ENCODE measurements at places on chromosomes 3 and 15.

DNA sequence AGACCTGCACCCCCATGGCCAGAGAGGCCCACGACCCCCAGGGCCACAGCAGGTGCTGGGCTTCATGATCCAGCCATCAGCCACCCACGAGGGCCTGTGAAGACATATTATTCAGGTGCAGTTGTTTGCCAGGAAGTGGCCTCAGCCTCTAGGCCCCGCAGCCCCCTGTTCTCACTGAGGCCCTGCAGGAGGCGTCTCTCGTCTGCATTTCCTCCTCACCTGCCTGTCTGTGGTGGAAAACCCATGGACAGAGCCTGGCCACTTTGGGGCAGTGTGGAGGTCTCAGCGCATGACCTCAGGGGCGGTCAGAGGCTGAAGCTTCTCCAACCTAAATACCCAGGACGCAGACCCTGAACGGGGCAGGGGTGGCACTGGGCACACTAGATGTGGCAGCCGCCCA lies 18.6 kb downstream of the UROC1 start:
- DNase-seq = no peak

- DNase-seq = no peak
Observed at GRCh38 chr3:158314426-158315357, 204.8 kb downstream of the RSRC1 start.

GRCh38 chr3:85781806-85782205 lies 823.0 kb downstream of the CADM2 start:
- peak; percentile 82 for DNase-seq

GRCh38 chr15:41798607-41799487 lies 24.6 kb downstream of the MAPKBP1 start:
- no peak for DNase-seq

DNA sequence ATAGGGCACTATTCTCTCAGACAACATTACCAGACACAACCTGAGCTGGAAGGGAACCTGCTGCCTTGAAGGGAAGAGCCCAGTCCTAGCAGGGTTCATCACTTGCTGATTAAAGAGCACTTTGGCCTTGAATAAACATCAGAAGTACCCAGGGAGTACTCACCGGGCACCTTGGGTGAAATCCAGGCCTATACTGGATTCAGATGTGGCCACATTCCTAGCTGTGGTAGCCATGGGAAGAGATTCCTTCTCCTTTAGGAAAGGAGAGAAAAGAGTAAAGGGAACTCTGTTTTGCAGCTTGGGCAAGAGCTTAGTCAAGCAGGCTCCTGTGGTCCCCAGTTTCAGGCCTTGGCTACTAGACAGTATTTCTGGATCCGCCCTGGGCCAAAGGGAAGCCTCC lies 195.0 kb downstream of the SPATA16 start:
- no peak for DNase-seq

DNA sequence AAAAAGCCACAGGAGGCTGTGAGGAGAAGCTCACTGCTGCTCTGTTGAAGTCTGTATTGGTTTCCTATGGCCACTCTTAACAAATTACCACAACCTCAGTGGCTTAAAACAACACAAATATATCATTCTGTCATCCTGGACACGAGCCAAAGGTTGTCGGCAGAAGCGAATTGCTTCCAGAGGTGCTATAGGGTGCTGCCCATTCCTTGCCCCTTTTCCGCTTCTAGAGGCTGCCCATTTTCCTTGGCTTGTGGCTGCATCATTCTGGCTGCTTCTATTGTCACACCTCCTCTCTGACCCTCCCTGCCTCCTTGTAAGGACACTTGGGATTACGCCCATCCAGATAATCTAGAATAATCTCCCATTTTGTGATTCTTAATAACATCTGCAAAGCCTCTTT lies 6.4 kb upstream of the SACM1L start:
- DNase-seq = no peak

DNA sequence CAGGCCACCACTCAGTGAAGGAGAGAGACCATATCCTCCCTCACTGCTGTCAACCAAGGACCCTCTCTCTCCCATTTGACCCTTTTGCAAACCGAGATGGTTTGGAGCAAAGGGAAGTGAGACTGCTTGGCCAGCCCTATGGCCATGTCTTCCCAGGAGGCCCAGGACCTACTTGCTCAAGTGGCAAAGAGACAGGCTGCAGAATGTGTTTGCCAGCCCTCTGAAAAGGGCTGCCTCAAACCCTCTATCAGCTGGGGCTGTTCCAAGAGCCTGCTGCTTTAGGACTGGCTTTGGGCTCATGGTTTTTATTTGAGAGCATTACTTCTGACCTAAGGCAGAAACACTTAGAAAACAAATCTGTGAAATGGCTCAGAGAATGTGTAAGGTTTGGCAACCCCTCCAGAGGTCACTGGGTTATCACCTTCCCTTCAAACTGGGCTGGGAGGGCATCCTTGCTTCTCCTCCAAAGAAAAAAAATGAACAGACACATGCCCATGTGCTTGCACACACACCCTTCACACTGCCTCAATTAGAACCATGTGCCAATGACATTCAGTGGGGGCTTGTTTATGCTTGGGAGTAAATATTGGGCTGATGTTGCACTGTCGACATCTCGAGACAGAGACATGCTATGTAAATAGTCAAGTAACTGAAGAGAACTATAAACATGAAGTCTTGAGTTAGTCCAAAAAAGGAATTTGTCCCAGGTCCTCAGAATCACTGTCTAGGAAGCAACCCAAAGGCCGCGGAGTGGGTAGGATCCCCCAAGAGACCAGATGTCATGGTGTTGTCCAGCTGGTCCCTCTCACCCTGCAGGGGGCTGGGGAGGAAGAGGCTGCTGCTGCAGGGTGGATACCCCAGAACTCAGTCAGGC lies 49.8 kb upstream of the CTDSPL start:
- no peak for DNase-seq

DNA sequence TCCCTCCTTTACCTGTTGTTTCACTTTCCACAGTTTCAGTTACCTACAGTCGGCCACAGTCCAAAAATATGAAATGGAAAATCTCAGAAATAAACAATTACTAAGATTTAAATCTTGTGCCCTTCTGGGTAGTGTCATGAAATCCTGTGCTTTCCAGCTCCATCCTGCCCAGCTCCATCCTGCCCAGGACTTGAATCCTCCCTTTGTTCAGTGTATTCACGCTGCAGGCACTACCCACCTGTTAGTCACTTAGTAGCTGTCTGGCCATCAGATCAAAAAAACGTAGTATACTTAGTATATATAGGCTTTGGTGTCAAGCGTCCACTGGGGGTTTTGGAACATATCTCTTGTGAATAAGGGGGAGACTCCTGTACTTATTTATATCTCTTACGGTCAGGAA lies 329.0 kb upstream of the SEMA6D start:
- DNase-seq = no peak

GRCh38 chr3:126954141-126954842 lies 28.6 kb upstream of the PLXNA1 start:
- no peak for DNase-seq

GRCh38 chr3:45164056-45164455 lies 17.9 kb upstream of the CDCP1 start:
- no peak for DNase-seq

DNA sequence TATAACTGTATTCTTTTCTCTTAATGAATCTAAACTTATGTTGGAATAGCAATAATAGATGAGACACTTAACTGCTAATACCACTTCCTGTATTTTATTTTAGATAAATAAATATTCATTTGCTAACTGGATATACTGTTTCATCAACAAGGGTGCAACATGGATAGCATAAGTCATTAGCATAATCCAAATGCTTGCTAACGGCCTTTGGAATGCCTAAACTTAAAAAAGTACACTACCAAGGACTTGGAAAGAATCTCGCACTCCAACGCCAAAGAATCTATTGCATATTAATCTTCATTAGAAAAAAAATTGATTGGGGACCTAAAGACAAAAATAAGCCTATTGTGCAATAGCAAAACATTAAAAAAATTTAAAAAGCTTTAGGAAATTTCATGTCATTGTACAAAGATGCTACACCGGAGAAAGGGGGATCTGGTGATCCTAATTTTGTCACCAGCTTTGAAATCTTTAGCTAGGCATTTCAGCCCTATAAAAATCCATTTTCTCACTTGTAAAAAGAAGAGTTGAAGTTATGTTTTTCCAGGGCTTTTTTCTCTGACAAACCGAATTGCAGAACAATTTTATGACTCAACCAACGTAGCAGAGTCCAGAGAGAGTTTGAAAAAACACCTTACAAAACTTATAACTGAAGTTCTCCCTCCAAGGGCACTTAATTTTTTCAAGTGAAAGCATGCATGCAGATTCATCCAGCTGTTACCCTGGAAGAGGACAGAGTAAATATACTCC lies 4.1 kb downstream of the VGLL3 start:
- DNase-seq = no peak

- peak; percentile 89 for DNase-seq
Observed at GRCh38 chr3:11381141-11381540, 108.9 kb downstream of the ATG7 start.

DNA sequence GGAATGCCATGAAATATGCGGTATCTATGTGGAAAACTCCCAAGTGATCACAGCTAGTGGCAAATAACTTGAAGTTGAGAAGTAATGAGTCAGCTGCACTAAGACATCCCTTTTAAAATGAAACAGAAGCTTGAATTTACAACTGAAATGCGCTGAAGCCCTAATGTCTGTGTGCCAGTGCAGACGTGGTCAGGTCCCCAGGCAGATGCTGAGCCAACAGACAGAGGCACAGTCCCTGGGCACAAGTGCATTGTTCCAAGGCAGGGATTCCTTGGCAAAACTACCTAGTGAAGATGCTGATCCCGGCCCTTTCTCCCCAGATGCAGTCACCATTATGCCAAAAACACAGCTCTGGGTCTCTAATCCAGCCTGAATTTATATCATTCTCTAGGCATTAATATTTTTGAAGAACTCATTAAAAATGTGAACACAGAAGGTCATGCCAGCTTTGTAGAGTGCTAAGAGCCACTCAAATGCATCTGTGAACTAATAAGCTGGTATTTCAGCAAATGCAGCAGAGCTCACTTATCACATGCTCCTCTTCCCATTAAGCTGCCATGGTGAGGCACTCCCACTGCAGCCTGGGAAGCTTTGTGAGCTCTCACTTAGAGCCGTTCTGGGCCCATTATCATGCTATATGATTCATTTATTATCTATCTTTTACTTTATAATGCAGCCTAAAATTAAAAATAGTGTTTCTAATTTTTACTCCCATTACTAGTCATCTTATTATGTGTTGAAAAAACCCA lies 200.1 kb downstream of the GABRB3 start:
- no peak for DNase-seq

DNA sequence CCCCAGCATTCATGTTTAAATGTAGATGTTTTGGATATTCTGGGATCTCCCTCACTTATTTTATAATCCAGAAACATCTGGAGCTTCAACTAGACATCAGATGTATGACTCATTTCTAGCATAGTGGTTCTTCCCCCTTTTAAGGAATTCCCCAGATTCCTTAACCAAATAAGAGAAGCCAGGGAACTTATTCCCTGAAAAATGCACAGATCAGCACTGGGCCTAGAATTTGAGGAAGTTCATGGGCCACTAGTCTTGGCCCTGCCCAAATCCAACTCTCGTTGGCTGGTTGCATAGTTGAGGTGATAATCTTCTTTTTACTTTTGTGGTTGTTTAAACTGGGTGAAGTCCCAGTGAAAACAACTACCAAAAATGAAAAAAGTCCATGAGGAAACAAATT lies 20.4 kb downstream of the RARRES1 start:
- no peak for DNase-seq

GRCh38 chr15:27701956-27702355 lies 397.2 kb downstream of the OCA2 start:
- no peak for DNase-seq

GRCh38 chr3:42728056-42728455 lies 25.5 kb upstream of the HHATL start:
- no peak for DNase-seq

GRCh38 chr3:45955017-45955647 lies 11.9 kb downstream of the CXCR6 start:
- DNase-seq = no peak

DNA sequence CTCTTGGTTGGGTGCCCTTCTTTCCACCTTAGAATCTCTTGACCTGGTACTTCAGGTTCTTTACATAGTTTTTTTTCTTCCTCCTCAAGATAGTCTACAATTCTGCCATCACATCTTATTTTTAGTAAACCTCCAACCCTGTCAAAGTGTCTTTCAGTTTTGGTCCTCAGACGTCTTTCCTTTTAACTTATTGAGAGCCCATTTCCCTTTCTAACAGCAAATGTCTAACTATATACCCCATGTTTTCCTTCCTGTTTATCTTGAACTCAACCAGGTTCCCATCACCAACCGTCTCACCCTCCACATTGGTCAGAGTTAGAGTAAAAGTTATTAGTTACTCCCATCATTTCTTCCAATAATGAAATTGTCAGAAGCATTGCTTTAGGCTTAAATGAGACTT lies 10.4 kb downstream of the KBTBD12 start:
- DNase-seq = no peak

DNA sequence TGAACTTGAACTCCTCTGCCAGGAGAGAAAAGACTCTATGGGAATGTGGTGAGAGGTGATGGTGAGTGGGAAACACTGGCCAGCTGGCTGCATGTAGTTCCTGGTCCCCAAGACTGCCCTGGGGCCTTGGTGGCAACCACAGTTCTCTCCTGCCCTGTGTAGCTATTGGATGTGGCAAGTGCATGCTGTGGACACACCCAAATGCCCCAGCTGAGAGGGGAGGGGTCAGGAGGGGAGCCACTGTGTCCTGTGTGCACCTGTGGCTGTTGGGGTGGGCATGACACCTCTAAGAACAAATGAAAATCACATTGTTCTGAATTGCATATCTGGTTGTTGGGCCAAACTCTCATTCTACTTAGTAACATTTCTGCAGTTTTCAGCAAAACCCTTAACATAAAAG lies 409.6 kb downstream of the NSUN3 start:
- DNase-seq = no peak

GRCh38 chr15:101038327-101039003 lies 119.3 kb downstream of the LRRK1 start:
- DNase-seq = no peak

GRCh38 chr15:81894061-81894460 lies 151.8 kb downstream of the MEX3B start:
- no peak for DNase-seq

GRCh38 chr15:80710635-80711554 lies 15.8 kb downstream of the ABHD17C start:
- DNase-seq = no peak

GRCh38 chr15:38091078-38091645 lies 156.7 kb downstream of the TMCO5A start:
- DNase-seq = no peak

DNA sequence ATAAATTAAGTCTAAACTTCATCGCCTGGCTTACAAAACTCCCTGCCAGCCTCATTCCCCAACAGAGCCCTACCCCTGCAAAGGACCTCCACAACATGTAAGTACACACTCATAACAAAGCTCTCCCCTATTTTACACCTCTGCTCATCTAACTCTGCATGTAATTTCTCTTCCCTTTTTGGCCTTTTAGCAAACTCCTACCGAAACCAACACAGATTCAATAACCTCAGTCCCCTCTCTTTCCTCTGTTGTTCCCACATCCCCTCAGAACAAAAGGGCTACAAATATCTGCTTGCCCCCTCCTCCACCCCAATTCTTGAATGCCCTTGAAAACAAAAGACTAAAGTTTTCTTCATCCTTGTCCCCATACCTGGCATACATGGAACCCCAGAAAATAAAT lies 662 bp downstream of the UBL7 start:
- no peak for DNase-seq

Data from NCI-H1105 treated with DMSO at 0.1 percent for 48 hours (cell line).